Activated T-helper 1 cell treated with anti-CD3 and anti-CD28 coated beads, Interleukin-12 subunit alpha, Interleukin-12 subunit beta, Interleukin-2, Interleukin-4 antibody, amounts not matched to agents 30 ng/mL and 10 ng/mL and 1 ng/mL, durations not matched to agents 14 hours and 24 hours and 36 hours (primary cell): ENCODE measurements at places on chromosomes 1 and 21. TPM values are rescaled to one million over a fixed set of nuclear protein-coding genes. Genes with fewer than 3 reads are reported as not detected.

DNA sequence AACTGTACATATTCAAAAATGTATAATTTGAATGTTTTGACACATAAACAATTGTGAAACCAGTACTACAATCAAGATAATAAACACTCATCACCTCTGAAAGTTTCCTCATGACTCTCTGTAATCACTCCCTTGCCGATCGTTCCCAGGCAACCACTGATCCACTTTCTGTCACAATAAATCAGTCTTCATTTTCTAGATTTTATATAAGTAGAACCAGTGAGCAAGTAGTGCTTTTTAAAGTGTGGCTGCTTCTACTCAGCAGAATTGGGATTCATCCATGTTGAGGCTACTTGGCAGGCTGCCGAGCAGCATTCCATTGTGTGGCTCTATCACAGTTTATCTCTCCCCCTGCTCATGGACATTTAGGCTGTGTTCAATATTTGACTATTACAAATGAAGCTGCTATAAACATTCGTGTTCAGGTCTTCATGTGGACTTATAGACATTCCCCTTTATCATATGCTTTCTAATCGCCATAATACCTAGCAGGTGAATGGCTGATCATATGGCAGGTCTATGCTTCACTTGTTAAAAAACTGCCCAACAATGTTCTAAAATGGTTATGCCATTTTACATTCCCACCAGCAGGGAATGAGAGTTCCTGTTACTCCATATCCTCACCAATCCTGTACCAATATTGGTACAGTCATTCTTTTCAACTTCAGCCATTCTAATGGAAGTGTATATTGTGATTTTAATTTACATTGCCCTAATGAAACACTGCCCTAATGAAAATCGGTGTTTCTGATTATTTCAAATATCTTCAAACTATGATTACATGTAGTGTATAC lies 20.5 kb downstream of the TEX38 start:
- H3K36me3 ChIP-seq: peaks cover 61% of the 10 kb centered on the region
- peaks cover 16% of the 10 kb centered on the region for H3K4me1 ChIP-seq
- no peak overlapping the region for H3K4me3 ChIP-seq

DNA sequence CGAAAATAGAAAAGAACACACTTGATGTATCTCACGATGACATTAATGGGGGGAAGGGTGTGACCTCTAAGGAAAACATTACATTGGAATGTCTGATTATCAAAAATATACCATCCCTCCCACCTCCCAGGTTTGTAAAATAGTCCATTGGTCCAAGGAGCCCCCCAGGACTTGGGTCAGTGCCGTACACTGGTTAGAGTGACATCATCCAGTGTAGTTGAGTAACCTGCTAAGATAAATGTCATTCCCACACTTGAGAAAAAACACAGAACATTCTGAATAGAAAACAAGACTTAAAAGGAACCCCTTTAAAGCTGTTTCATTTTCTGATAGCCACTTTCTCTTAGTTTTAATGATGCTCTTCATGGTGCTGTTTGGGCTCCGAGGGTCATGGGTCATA lies 15.2 kb downstream of the DDX20 start:
- DNase-seq: no peak
- peaks cover 15% of the 10 kb centered on the region for H3K4me1 ChIP-seq
- peaks cover 18% of the 10 kb centered on the region for H3K36me3 ChIP-seq
- no peak overlapping the region for H3K27ac ChIP-seq
- no peak overlapping the region for H3K4me3 ChIP-seq

The OLFM3 gene
- total RNA-seq: not detected in 2 replicates

GRCh38 chr1:93275634-93276295 lies 69.9 kb upstream of the DR1 start:
- no peak for DNase-seq
- H3K27ac ChIP-seq: no peak overlapping the region
- H3K36me3 ChIP-seq: peaks cover 11% of the 10 kb centered on the region

- H3K27ac ChIP-seq: no peak overlapping the region
- peak overlapping the region; percentile 15 for H3K4me3 ChIP-seq
- H3K27me3 ChIP-seq: no peaks in the 10 kb centered on the region
- no peaks in the 10 kb centered on the region for H3K36me3 ChIP-seq
- H3K4me1 ChIP-seq: peaks cover 9% of the 10 kb centered on the region
Measured at GRCh38 chr21:26405735-26406361, 167.2 kb downstream of the CYYR1 start.

DNA sequence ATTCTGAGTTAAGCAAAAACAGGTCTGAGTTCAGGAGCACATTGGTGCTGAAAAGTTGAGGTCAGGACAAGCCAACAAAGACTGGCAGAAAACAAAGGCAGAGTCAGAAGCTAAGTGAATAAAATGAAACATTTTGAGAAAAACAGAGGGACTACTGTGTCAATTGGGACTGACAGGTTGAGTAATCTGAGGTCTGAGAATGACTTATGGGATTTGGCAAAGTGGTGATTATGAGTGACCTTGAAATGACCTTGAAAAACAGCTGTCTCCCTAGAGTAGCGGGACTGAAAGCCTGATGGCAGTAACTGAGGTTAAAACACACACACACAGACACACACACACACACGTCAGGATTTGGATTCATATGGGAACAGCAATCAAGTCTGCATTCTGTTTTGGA lies 8.8 kb upstream of the COG2 start:
- H3K4me1 ChIP-seq: no peaks in the 10 kb centered on the region
- DNase-seq: no peak
- H3K27me3 ChIP-seq: peaks cover 8% of the 10 kb centered on the region

The C1orf94 gene
- not detected in 2 replicates for total RNA-seq

- no peak overlapping the region for H3K27ac ChIP-seq
- peaks cover 68% of the 10 kb centered on the region for H3K27me3 ChIP-seq
- peaks cover 3% of the 10 kb centered on the region for H3K36me3 ChIP-seq
- DNase-seq: no peak
Measured at GRCh38 chr1:61083013-61083806, 849 bp downstream of the NFIA start.

DNA sequence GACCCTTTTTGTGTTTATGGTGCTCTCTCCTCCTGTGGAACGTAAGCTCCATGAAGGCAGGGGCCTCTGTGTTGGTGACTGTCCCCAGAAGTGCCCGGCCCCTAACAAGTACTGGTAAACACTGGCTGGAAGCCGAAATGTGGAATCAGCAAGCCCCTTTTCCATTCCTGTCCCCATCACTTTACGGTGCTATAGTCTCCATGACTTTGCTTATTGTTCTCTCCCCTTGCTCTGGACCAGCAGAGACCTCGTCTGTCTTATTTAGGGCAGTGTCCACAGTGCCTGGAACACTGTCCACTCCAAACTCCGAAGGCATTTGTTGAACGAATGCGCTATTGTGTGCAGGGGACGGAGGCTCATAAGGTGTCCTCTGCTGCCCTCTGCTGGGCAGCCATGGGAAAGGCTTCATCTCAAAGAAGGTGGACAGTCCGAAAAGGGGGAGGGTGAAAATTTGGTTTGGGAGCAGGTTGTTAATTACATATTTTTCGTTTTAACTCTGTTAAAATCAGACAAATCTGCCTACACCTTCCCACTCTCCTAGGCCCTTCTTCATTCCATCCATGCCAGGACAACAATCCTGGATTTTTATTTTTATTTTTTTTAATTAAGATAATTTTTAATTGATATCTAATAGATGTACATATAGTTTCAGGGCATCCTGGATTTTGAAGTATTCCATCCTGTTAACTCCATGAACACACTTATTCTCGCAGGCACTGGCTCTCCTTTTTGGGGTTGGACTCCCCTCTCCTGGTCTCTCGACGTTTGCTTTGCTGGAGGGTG lies 115.6 kb downstream of the PGBD5 start:
- peak; percentile 43 for DNase-seq
- no peaks in the 10 kb centered on the region for H3K36me3 ChIP-seq
- H3K27ac ChIP-seq: no peak overlapping the region
- peaks cover 4% of the 10 kb centered on the region for H3K4me1 ChIP-seq
- no peak overlapping the region for H3K4me3 ChIP-seq
- peaks cover 14% of the 10 kb centered on the region for H3K27me3 ChIP-seq

The KCNE1 gene
- 0.41 and 0.51 TPM in 2 replicates for total RNA-seq

DNA sequence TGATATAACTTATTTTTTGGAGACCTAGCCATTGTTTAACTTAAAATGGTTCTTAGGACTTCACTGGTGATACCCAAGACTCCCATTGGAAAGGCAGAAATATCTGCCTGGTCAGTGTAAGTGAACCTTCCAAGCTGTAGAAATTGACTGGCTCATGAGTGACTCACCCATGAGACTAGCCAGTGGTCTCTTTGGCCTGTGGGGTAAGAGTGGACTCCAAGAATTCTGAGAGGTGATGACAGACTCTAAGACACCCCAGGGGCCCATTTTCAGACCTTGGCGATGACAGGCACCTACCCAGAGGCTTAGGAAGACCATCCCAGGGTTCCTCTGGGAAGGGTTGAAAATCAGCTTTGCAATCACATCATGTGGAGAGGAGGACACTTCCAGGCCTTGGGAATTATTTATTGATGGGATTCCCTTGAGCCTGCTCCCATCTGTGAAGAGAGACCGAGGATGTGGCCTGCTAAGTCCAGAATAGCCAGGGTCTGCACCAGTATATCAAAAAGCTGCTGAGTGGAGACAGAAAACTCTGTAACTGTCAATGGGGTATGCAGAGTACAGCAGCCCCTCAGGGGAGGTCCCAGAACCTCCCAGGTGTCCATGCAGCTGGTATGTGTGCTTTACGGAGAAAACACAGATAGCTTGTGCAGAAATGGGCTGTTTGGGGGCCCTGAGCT lies 78.9 kb downstream of the KAZN start:
- no peaks in the 10 kb centered on the region for H3K27me3 ChIP-seq
- H3K27ac ChIP-seq: no peak overlapping the region
- no peak for DNase-seq
- H3K4me3 ChIP-seq: no peak overlapping the region

The CRNN gene
- not detected in 2 replicates for total RNA-seq

- no peaks in the 10 kb centered on the region for H3K36me3 ChIP-seq
- no peaks in the 10 kb centered on the region for H3K4me1 ChIP-seq
- H3K4me3 ChIP-seq: no peak overlapping the region
Measured at GRCh38 chr21:30234643-30235042, 18.7 kb upstream of the CLDN8 start.
